NCI-H748 treated with DMSO at 0.1 percent for 48 hours (cell line): ENCODE measurements at places on chromosomes 16 and 17.

- no peak for DNase-seq
Measured at GRCh38 chr17:76007131-76007849, 6.6 kb downstream of the CDK3 start.

- no peak for DNase-seq
Measured at GRCh38 chr16:56774016-56774680, 44.2 kb downstream of the NUP93 start.

DNA sequence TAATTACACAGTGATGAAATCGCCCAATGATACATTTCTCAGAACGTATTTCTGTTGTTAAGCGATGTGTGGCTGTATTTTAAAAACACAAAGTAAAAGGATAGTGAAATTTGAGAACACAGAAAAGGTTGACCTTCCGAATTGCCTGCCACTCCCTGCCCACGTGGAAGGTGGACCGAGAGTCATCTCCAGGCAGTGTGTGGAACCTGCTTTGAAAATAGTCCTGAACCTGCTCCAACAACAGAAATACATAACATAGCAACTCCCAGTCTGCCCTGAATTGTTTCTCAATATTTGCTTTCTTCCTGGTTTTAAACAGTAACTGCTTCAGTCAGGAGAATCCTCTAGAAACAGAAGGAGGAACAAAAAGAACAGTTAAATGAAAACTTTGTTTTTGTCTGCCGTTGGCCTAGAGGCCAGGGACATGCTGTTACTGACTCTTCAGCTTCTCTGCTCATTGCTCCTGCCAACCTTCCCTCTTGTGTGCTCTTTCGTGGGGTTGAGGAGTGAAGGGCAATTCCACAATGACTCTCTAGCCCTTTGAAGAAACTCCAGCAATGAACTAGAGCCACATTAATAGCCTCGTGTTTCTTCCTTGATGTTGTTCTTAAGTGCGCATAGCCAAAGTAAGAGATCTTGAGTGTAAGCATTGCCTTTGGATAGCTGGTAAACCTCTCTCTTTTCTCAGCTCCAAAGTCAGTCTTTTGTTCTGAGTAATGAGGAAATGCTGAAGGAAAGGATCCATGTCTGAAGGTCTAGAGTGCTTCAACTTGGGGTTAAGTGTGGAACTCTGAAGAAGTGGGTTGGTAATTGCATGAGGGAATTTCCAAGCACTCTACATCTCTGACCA, 452.5 kb upstream of the CCL2 start:
- no peak for DNase-seq

- DNase-seq: no peak
Measured at GRCh38 chr17:82838386-82839063, 1.3 kb downstream of the ZNF750 start.

DNA sequence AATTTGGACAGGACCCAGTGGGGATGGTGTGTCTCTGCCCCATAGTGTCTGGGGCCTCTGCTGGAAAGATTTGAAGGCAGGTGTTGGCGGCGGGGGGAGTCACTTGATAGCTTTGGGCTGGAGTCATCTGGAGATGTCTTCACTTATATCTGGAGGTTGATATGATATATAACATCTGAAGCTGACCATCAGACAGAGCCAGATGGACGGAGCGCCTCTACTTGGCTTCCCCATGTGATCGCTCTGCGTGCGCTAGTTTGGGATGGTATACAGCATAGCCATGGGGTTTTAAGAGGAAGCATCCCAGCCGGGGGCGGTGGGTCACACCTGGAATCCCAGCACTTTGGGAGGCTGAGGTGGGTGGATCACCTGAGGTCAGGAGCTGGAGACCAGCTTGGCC, 130.7 kb upstream of the NLRP1 start:
- no peak for DNase-seq

- DNase-seq: no peak
Measured at GRCh38 chr16:69166946-69167930, 19.7 kb upstream of the SNTB2 start.

- peak; percentile 86 for DNase-seq
Measured at GRCh38 chr17:8288336-8289102, at the start of gene RANGRF. RANGRF (plus strand) TSS chr17:8288670; CDS start chr17:8288789, 119 bp downstream.

GRCh38 chr17:6245301-6246177, 175.4 kb downstream of the WSCD1 start:
- no peak for DNase-seq

DNA sequence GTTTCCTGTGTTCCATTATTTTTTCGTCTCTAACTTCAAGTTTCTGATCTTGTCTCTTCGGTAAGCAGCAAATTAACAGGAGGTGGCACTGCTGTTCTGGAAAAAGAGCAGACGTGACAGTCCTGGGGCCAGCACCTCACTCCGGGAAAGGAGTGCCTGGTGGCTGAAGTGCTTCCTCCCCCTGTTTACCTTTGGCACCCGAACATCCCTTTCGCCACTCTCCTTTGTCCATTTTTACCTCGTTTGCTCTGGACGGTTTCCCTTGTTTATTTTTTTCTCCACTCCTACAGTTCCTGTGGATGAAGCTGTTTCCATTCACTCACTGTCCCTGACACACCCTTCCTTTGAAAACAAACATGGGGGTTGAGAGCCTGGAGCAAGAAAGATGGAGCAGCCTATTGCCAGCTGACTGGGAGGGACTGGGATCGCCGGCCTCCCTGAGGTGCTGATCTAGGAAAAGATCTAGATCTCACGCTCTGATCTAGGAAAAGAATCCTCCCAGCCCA, 12.6 kb downstream of the SAP30BP start:
- DNase-seq: no peak

DNA sequence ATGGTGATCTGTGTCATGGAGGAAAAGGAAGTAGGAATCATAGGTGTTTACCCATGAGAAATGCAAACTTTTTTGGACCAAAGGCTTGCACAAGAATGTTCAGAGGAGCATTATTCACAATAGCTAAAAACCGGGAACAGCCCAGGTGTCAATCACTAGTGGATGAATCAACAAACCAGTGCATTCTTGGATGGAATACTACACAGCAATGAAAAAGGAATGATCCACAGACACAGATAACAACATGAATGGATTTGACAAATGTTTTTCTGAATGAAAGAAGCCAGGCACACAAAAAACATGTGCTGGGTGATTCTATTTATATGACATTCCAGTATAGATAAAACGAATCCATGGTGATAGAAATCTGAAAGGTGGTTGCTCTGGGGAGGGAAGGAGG, 36.0 kb downstream of the WSCD1 start:
- no peak for DNase-seq

- no peak for DNase-seq
Measured at GRCh38 chr17:65985571-65985970, 206.4 kb downstream of the CEP112 start.

DNA sequence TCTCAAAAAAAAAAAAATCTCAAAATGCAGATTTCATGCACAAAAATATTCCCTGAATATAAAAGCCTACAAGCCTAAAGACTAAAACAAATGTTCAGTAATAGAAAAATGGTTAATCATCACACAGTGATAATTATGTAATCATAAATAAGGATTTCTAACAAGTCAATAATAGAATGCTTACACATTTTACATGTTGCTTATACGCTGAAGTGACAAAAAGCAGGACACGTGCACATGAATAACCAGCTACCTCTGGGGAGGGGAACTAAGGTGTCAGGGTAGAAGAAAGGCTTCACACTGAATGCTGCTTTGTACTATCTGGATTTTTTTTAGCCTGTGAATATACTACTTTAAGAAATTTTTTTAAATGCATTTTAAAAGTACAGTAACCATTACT, 31.1 kb downstream of the HEATR6 start:
- no peak for DNase-seq

GRCh38 chr16:89431630-89432029, 58.7 kb downstream of the ANKRD11 start:
- DNase-seq: no peak

DNA sequence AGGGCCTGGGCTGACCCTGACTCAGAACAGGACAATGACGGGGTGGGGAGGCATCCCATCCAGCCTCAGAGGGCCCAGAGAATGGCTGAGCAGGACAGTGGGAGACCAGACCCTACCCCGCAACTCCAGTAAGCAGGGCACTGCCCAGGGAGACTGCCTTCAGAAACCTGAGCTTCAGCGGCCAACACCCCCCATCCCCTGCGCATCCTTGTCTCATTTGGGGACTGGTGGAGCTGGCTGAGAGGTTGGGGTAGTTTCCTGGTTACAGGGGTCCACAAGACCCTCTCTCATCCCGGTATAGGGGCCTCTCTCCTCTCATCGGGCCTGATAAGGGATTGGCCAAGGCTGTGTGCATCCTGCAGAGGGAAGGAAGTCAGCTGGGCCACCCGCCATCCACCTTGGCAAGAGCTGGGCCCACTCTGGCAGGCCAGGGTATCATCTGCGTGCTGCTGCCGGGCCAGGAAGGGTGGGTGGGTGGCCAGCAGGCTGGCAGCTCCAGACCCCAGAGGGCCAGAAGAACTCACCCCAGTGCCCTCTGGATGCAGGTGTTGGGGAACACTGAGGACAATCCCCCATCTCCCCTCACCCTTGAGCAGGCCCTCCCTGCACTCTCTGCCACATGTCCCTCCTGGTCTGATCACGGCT, 229.1 kb downstream of the KATNIP start:
- DNase-seq: no peak

- no peak for DNase-seq
Measured at GRCh38 chr17:34474706-34475105, 104.7 kb upstream of the TMEM132E start.

DNA sequence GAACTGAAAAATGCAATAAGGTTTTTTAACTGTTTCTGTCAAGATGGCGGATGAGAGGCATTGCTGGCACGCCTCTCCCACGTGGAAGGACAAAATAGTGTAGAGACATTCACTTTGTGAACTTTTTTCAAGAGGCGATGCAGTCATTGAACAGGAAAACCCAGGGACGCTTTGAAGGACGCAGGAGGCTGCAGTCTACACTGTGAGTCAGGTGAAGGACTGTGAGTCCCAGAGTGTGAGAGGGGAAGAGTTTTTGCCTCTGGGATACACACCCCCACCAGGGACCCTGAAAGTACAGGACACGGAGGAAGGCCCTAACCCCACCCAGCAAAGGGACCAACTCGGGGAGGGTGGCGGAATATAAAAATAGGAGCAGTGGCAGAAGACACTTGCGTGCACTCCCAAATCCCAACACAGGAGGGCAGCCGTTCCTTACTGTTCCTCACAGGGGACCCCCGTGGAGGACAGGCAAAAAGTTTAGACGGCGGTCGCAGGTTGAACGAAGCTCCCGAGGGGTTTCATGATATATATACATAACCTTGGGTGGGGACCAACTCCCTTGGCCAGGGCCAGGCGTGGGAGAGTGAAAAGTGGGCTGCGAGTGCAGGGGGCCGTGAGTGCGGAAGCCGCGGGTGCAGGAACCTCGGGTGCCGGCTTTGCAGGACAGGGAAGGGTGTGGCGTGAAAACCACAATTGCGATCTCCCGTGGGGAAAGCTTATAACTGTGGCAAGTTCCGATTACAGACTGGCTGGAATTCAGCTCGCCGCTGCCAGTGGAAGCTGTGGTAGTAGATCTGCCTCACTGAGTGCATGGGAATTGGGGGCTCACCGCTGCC, 82.0 kb upstream of the ALOX12 start:
- DNase-seq: peak; percentile 80

- DNase-seq: no peak
Measured at GRCh38 chr17:50877838-50878237, 11.7 kb upstream of the TOB1 start.

- DNase-seq: peak; percentile 91
Measured at GRCh38 chr17:7241783-7242716, at the start of gene GABARAP. GABARAP (minus strand) TSS chr17:7242449; CDS start chr17:7242330, 119 bp downstream.

DNA sequence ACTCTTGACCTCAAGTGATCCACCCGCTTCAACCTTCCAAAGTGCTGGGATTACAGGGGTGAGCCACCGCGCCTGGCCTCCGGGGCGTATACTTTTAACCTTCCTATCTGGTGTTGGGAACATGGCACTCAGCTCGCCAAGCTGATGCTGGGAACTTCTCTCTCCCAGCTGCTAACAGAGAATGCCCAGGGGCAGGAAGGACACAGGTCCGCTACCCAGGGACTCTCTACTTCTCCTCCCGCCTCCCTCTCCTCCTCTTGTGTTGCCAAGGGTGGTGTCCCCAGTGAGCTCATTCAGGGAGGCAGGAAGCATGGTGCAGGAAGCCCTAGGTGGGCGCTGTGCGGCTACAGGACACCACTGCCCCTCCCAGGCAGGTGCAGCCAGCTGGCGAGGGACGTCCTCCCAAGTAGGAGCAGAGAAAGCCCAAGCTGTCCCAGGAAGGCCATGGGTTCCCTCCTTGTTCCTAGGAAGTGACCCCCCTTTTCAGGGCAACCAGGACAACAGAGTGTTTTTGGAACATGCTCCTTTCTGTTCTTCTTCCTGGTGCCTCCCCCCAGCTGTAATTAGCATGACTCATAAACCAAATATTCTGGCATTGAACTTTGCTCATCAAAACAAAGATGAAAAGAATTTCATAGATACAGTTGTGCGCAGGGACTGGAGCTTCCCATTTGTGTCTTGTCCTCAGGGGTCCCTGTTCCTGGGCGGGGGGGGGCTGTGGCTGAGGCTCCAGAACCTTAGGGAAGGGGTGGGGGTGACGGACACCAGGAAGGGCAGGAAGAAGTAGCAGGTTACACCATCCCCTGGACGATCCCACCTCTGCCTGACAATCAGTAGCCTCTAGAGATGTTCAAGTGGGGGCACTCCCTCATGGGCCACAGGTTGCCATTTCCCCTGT, 2.7 kb downstream of the C1QTNF1 start:
- DNase-seq: no peak

- DNase-seq: no peak
Measured at GRCh38 chr17:83162035-83162745, 82.8 kb downstream of the METRNL start.

DNA sequence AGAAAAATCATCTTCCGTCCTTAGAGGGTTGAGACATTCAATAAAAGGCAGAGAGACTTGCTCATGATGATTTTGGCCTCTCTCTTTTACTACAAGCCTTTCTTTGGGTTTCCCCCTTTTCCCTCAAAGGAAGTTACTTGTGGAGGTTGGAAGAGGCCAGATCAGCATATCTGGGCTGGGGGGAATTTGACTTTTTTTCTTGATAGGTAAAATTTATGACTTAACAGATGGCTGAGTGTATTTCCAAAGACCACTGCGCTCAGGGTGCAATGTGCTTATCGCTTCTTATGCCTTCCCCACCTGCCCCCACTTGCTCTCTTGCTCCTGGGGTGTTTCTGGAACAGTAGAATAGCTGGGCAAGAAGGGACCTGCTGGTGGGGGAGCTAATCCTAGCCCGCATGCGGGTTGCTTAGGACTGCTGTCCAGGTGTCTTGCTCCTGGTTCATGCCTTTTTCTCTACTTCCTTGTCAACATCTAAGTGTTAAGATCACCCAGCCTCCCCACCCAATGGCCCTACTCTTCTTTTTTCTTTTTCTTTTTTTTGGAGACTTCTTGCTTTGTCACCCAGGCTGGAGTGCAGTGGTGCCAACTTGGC, 131.9 kb downstream of the MSI2 start:
- no peak for DNase-seq

DNA sequence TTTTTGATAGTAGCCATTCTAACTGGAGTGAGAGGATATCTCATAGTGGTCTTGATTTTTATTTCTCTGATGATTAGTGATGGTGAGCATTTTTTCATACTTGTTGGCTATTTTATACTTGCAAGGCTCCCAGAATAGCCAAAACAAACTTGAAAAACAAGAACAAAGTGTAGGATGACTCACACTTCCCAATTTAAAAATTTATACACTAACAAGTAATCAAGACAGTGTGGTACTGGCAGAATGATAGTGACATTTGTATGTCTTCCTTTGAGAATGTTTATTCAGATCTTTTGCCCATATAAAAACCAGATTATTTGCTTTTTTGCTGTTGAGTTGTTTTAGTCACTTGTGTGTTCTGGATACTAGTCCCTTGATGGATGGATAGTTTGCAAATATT, 17.8 kb downstream of the SPECC1 start:
- no peak for DNase-seq
